Stimulated activated CD4-positive, alpha-beta T cell treated with anti-CD3 and anti-CD28 coated beads, Interleukin-4, amount 100 ng/mL, for 1 hour (primary cell): ENCODE measurements at places on chromosomes 2 and 18.

GRCh38 chr2:54287532-54287931 lies 31.5 kb upstream of the TSPYL6 start:
- DNase-seq: no peak

DNA sequence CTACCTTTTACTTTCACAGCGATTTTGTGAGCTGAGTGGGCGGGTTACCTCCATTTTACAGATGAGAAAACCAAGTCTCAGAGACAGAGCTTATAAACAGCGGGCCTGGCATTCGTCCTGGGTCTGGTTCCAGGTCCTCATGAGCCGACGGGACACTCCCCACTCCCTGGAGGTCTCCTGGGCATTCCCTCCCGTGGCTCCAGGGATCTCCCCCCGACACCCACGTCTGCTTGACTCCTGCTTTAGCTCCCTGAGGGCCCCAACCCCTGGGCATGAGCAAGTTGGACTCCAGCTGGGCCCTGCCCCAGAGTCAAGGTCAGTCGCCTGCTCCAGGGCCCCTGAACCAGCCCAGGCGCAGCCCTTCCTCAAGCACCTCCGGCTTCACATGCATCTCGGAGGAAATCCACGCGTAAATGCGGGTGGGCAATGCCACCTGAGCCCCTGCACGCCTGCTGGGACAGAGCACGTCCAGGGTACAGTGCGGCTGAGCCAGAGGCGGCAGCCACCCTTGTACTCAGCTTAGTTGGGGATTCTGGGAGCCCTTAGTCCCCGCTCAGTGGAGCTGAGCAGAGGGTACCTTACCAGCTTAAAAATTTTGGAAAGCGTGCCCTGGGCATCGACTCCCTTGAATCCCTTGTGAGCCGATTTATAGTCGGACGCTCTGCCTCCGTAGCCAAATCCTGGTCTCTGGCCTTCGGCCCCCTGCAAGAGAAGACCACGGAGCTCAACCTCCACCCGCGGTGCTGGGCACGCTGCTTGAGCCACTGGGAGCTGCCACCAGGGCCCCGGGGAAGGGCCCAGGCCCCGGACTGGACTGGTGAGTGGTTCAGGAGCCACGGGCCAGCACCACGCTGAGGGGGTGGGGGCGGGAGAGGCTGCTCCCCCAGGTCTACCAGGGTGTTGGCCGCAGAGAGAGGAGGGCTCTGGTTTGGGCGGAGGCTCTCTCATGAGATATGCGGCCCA lies 148.1 kb downstream of the MBP start:
- DNase-seq: no peak

DNA sequence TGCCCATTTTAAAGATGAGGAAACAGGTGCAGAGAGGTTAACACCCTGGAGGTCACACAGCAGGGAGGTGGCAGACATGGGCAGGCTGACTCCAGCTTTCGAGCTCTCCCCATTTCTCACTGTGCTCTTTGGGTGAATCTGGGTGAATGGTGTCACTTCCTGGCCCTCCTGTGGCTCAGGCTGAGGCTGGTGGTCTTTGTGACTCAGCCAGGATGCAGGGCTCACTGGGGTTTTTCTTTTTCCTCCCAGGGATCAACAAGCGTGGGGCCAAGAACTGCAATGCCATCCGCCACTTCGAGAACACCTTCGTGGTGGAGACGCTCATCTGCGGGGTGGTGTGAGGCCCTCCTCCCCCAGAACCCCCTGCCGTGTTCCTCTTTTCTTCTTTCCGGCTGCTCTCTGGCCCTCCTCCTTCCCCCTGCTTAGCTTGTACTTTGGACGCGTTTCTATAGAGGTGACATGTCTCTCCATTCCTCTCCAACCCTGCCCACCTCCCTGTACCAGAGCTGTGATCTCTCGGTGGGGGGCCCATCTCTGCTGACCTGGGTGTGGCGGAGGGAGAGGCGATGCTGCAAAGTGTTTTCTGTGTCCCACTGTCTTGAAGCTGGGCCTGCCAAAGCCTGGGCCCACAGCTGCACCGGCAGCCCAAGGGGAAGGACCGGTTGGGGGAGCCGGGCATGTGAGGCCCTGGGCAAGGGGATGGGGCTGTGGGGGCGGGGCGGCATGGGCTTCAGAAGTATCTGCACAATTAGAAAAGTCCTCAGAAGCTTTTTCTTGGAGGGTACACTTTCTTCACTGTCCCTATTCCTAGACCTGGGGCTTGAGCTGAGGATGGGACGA lies 13.2 kb downstream of the ITM2C start:
- DNase-seq: no peak

DNA sequence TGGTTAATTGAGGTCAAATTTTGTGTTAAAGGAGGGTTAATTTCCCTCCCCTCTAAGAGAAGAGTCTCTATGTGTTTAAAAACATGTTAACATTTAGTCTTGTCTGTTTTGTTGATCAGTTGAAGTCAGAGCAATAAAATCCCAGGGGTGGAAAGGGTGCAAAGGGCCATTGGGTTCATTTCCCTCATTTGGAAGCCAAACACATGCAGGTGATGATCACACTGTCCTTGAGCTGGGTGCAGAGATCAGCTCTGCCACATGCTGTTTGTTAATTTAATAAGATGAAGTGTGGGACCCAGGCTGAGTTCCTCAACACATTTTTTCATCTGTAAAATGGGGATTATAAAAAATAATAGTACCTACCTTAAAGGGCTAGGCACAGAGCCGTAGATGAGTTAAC lies 260.9 kb downstream of the LPIN1 start:
- no peak for DNase-seq

- DNase-seq: no peak
These were observed 1.3 kb downstream of the RAB10 start for GRCh38 chr2:26035090-26035743.

DNA sequence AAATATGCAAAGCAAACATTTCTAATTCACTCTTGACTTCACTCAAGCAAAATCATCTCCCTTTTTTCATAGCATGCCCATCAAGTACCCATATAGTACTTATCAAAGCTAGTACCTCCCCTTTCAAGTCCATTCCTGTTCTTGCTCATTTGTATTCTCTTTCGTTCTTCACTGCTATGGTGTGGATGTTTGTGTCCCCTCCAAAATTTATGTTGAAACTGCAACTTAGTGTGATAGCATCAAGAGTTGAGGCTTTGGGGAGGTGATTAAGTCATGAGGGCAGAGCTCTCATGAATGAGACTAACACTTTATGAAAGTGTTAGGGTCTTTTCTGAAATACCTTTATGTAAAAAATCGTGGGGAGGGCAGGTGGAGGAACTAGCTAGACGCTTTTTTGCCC lies 52.9 kb downstream of the RNU4ATAC start:
- DNase-seq: no peak

GRCh38 chr2:168611896-168612650 lies 156.0 kb downstream of the CERS6 start:
- DNase-seq: no peak
